ENCODE measurements at places on chromosomes 3 and 15.

DNA sequence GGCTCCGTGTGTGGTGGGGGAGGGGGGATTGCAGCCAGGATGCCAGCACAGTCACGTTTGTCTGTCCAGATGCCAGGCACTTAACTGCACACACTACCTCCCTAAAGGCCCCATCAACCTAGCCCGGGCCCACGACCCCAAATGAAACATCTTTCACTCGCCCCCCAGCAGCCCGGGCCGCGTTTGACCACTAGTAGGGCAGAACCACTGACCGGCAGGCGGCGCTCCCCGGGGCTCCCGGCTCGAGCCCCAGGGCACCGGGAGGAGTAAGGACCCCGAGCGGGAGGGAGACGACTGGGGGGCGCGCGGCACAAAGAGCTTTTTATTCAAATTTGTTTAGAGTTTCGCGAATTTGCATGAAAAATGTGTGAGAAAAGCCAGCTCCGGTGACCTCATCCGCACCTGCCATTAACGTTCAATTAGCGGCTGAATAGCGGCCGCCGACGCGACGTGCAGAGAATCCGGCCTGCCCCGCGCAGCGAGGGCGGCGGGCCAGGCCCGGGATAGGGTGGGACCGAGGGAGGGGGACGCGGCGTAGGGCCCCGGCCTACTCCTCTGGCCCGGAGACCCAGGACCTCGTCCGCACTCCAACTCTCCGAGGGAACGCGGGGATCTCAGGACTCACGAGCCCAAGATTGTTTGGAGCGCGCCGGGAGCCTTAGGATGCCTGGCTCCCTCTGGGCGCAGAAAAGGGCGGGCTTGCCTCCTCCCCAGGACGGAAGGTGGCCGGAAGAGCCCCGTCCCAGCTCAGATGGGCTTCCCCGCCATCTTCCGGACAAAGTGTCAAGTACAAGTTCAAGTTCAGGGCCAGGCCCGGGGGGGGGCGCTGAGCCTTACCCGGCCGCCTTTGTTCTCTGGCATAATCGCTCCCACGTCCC, 64.9 kb upstream of the POLG start:
- DNase-seq = no peak

- no peak for DNase-seq
Measured at GRCh38 chr3:114078126-114078525, 21.6 kb downstream of the QTRT2 start.

DNA sequence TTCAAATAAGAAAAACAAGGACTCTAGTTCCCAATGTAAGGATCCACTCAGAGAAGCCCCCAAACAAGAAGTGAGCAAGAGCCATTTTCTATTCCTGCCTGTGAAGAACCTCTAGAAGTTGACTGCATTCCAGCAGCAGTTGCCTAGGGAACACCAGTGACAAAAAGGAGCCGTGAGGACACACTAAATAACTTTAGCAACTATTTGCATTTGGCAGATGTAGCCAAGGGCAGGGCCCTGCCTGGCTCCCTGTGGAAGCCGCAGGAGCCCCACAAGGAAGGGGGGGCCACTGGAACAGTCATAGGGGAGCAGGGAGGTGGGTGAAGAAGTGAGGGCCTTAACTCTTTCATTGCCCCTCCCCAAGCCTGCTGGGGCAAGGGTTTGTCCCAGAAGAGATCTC, 470.2 kb upstream of the PROK2 start:
- DNase-seq = no peak

- DNase-seq = no peak
Measured at GRCh38 chr15:70062321-70062956, 35.3 kb downstream of the TLE3 start.

DNA sequence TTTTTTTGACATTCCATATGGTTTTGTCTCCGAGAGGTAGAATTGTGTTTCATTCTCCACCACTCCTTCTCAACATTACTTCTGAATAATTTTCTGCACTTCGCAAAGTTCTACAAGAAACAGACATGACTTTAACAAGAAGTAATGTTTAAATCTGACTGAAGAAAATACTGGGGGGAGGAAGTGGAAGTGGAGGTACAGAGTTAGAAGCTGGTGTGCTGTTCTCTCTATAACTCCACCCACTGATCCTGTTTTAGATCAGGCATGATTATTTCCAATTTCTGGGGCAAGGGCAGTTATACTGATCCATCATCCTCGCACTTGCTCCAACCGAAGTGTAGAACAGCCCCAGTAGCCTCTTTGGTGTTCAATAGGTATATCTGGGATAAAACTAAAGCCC, 9.2 kb upstream of the MCCC1 start:
- DNase-seq = no peak

- DNase-seq = no peak
Measured at GRCh38 chr3:53519065-53519709, 24.8 kb downstream of the CACNA1D start.

- no peak for DNase-seq
Measured at GRCh38 chr15:61871926-61872522, 188.2 kb downstream of the VPS13C start.

DNA sequence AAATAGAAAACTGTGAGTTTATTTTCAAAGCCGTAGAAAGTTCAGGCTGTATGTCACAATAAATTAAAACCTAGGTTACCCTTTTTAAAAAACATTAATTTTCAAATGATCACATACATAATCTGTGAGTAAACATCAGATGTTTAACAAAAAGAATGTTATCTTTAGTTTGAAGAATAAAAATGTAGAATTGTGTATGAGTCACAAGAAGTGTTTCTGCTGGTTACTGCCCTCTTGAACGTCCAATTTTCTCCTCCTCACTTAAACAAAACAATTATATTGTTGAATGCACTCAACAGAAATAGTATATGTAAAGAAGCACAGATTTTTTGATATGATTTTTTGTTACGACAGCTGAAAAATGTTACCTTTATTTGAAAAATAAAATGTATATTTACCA, 855.1 kb downstream of the ROBO1 start:
- DNase-seq = no peak

GRCh38 chr3:139675327-139675726, 2.4 kb downstream of the NMNAT3 start:
- no peak for DNase-seq

GRCh38 chr3:27458929-27459328, 25.3 kb downstream of the SLC4A7 start:
- no peak for DNase-seq

DNA sequence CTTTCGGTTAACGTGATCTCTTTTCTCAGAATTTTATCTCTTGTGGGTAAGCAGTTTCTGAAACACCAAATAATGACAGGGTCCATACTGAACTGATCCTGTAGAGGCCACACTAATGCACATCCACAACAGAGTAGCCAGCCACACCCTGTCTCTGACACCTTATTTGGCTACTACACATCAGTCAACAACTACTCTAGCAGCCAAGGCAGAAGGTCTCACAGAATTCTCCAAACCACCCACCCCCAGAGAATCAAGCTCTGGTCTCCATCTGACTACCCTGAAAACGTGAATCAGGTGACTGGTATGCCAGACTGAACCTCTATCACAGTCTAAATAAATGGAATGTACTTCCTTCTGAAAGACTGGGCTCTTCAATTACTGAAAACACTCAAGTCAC, 38.0 kb downstream of the EDC3 start:
- no peak for DNase-seq

GRCh38 chr3:50111757-50112156, 23.0 kb downstream of the RBM5 start:
- no peak for DNase-seq

- no peak for DNase-seq
Measured at GRCh38 chr15:33738941-33739664, 229.2 kb upstream of the CHRM5 start.

DNA sequence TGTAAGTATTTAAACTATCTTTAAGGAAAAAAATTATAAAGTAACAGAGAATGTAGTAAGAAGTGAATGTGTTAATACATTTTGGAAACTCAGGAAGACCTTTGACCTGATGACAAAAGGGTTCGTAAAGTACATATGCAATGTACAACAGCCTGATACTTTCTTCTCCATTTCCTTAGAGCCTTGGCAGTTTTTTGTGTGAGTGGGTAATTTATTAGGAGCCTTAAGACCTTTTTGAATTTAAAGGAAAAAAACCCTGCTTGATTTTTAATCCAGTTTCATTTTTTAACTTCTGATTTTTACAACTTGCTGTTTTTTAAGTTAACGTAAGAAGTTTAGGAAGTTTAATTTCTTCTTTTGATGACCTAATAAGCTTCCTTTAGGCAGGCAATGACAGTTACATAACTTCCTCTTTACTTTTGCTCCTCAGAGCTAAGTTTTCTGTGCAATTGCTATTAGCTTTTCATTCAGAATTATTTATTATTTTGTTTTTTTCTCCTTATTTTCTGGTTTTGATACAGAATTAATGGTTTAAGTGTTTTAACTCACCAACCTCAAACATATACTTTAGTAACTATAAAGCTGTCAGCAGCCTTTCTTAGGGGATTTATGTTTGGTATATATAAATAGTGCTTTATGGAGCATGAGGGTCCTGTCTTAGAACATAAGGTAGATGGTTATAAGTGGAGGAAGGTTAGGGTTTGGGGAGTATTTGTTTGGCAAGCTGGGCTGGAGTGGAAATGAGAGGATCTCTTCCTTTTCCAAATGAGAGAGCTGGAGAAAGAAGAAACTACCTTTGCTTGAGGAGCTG, 35.2 kb downstream of the ARMC8 start:
- DNase-seq = no peak

DNA sequence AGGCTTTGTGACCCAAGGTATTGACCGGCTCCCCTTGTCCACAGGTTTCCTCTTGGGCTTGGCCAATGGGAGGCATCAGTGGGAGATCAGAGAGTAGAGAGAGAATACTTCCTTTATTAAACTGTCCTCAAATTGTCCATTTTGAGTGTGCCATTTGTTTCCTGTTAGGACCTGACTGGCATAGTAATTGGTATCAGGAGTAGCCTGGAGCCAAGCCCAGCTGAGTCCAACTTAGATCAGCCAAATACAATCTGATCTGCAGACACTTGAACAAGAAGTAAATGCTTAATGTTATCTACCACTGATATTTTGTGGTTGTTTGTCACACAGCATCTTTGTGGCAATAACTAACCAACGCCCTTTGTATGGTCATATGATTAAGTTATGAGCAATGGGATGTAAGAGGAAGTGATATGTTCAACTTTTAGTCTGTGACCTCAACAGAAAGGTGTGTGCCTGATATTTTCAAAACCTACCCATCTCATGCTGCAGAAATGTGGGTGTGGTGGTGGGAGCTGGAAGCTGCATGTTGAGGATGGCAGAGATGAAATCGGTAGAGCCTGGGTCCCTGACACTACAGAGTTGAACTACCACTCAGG, 13.3 kb downstream of the MYD88 start:
- no peak for DNase-seq

GRCh38 chr3:72421126-72421525, 427.1 kb downstream of the SHQ1 start:
- DNase-seq = no peak

- no peak for DNase-seq
Measured at GRCh38 chr3:76387000-76387399, 601.7 kb upstream of the ZNF717 start.

Data from DND-41 (cell line).